ENCODE measurements at places on chromosomes 1 and 21. TPM values are rescaled to one million over a fixed set of nuclear protein-coding genes. Genes with fewer than 3 reads are reported as not detected.

DNA sequence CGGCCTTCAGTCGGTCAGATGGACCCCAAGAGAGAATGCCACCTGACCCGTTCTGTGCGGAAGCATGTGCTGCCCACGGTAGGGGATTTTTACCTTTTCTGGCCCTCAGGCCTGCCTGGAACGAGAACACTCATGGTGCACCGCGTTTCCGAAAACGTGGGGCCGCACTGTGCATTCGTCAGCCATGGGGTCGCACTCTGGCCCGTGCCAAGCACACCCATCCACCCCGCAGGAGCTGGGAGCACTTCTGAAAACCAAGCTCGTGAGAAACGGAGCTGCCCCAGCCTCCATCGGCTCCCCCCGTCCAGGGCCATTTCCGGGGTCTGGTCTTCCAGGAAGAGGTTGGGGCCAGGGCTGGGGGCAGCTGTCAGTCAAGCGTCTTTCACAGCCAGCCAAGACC is 72.8 kb downstream of the PRDM16 start:
- DNase-seq, result no peak

The ZNF593OS gene
- 0.41 TPM for polyA plus RNA-seq

The ADCY10 gene
- 0.45 TPM for polyA plus RNA-seq

- no peak for DNase-seq
Observed at GRCh38 chr1:170556917-170557316, 25.0 kb downstream of the GORAB start.

The RABGGTB gene
- polyA plus RNA-seq, result 77.9 TPM

DNA sequence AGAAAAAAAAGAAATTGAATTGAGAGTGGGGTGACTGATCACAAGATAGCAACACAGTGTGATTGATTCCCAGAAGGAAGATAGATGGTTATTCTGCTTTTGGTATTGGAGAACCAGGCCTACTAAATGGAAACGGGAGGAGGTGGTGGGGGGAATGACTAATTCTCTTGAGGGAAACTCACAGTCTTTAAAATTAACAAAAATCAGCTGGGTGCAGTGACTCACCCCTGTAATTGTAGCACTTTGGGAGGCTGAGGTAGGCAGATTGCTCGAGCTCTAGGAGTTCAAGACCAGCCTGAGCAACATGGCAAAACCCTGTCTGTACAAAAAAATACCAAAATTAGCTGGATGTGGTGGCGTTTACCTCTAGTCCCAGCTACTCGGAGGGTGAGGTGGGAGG is 134.6 kb upstream of the PDE4B start:
- DNase-seq, result no peak

DNA sequence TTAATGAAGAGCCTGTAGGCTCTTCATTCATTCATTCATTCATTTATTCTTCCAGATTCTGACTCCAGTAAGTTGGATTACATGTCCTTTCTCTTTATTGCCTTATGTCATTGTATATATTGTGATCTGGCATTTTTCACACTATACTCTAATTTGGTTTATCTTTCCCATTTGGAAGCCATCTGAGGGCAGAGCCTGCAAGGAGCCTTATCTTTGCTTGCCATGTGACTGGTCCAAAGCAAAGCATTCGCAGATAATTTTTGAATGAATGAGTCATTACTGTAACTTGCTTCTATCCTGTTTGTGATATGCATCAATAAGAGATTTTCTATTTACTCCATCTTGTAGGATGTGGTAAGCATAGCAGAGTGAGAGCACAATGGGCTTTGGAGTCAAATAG is 108.4 kb upstream of the DAB1 start:
- DNase-seq, result no peak

DNA sequence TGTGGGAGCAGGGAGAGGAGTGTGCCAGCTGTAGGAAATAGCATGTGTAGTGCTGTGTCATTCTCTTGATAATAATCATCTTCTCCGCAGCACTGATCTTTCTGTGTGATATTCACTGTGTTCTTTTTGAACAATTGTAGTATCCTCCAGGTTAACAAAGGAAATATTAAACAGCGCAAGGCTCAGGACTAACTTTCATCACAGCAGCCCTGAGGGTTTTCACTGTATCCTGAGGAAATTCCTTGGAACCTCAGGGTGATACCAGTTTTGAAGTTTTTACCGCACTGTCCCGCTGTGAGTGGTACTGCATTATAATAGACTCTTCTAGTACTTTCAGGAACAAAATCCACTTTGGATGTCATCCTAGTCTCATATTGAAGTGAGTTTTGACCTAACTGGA is 228.4 kb upstream of the COA6 start:
- no peak for DNase-seq

The RPE65 gene
- polyA plus RNA-seq, result 0.25 TPM

The OPRD1 gene
- polyA plus RNA-seq, result 0.25 TPM

DNA sequence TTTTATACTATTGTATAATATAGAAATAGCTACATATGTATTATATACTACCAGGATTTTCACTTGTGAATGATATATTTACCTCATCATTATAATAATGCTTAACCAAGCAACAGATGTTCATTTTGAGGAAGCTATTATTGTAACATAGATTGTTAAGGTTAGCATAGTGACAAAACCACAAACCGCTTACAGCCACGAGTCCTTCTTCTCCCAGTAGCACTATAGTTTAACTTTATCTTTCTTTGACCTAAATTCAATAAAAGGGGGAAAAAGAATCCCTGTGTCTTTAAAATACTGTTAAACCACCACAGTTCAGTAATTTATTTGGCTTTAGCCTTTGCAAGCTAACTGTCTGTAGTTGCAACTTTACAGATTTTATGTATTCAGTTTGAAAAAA is 1039.4 kb upstream of the B3GALT2 start:
- DNase-seq, result no peak

The CELA3B gene
- polyA plus RNA-seq, result 0.49 TPM

- DNase-seq, result no peak
Observed at GRCh38 chr1:159961636-159962035, 7.6 kb upstream of the SLAMF9 start.

DNA sequence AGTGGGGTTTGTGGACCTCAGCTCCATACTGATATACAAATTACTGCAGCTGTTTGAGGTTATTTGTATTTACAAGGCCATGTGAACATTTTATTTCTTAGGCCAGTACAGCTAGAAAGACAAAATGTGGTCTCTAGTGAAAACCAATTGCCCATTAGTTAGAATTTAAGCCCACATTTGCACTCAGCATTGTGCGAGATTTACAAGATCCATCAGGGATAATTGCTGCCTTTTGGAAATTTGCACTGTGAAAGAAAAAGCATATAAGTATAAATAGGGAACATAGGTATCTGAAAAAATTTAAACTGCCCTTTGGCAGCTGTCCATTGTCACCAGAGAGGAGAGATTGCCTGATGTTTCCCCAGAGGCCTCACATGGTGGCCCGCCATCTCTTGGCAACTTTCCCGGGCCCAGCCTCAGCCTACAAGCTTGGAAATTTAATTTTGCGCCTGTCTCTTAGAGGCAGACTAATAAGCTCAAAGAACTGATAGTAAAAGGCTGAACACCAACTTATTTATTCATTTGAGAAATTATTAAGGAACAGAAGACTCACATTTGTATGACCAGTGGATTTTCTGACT is 120.7 kb downstream of the MAP3K21 start:
- no peak for DNase-seq

The ATP1A4 gene
- polyA plus RNA-seq, result not detected

GRCh38 chr1:226829105-226829504 is 41.3 kb upstream of the PSEN2 start:
- DNase-seq, result no peak

The LDLRAD1 gene
- not detected for polyA plus RNA-seq

GRCh38 chr21:45992301-45993209 is 11.0 kb downstream of the COL6A1 start:
- no peak for DNase-seq

DNA sequence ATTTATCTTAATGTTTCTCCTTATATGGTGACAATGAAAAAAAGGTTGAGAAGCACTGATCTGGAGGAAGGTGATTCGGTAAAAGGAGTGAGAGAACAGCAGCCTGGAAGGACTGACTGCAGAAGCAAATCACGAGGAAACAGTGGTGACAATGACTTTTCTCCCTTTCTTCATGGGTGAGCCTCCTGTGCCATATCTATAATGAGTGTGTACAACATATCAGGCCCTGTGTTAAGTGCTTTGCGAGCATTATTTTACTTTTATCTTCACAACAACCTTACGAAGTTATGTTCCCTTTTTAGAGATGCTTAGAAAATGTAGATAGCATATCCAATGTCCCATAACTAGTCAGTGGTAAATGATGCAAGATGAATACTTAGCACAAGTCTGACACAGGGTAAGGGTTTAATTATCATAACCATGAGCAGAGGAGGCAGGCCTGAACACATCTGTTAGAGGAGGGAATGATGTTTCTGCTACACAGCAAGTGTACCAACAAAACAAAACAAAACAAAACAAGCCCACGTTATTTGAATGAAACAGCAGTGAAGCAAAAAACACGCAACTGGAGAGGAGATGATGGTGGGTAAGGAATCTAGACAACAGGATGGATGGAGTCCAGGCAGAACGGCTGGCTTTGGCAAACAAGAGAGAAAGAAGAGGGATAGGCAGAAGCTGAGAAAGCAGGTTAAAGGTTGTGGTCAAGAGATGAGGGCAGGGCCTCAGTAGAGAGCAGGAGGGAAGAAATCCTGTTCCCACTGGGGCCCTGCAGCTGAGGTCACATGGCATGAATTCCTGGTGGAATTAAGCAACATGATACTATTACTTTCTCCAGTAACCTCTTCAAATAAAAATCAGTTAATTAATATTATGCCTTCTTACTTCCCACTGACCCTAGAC is 29.6 kb downstream of the GNG12 start:
- no peak for DNase-seq

DNA sequence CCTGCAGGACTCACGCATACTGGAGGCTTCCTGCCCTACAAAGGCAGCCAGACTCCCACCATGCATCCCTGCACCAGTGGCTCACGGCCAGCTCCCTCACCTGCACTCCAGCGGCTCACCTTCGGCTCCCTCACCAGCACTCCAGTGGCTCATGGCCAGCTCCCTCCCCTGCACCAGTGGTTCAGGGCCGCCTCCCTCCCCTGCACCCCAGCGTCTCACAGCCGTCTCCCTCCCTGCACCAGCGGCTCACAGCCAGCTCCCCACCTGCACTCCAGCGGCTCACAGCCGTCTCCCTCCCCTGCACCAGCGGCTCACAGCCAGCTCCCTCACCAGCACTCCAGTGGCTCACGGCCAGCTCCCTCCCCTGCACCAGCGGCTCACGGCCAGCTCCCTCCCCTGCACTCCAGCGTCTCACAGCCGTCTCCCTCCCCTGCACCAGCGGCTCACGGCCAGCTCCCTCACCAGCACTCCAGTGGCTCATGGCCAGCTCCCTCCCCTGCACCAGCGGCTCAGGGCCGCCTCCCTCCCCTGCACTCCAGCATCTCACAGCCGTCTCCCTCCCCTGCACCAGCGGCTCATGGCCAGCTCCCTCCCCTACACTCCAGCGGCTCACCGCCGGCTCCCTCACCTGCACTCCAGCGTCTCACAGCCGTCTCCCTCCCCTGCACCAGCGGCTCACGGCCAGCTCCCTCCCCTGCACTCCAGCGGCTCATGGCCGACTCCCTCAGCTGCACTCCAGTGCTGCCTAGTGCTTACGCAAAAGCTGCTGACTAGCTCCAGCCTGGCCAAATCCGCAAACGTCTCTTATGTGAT is 324.5 kb downstream of the NPHP4 start:
- no peak for DNase-seq

- no peak for DNase-seq
Observed at GRCh38 chr1:175150596-175151319, 41.8 kb downstream of the KIAA0040 start.

The GFI1 gene
- polyA plus RNA-seq, result 0.33 TPM

The AMIGO1 gene
- polyA plus RNA-seq, result 7.3 TPM

GRCh38 chr1:153678519-153679336 is at the start of gene NPR1:
Gene NPR1 (plus strand): TSS chr1:153678688. CDS start chr1:153679109, 421 bp downstream.
- no peak for DNase-seq

The ALG14 gene
- 13.4 TPM for polyA plus RNA-seq

The BARHL2 gene
- polyA plus RNA-seq, result not detected

The NGF gene
- 2.0 TPM for polyA plus RNA-seq

The CASQ1 gene
- polyA plus RNA-seq, result 0.36 TPM

DNA sequence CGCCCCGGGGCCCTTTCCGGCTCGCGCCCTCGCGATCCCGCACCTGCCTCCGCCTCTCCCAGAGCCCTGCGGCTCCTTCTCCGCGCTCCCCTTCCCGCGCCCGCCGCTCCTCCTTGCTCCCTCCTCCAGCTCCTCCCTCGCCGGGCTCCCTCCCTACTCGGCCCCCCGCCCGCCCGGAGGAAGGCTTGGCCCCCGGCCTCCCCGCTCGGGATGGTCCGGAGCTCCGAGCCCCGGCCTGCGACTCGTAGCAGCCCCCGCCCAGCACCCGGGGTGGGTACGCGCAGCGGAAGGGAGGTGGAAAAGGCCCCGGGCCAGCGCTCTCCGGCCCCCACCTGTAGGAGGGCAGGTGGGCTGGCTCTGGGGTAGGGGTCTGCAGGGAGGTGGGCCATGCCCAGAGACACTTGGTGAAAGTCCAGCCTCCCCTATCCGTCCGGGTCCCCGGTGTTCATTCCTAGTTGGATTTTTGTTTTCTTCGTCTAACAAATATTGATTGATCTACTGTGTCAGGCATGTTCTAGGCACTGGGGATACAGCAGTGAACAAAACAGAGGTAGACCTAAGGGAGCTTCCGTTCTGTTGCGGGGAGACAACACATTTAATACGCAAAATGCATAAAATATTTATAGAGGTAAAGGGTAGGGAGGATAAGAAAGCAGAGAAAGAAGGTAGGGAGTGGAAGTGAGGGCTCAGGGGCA is at the start of gene HTR1D:
HTR1D (minus strand) TSS at position 82 of the 695 bp plus-strand sequence. CDS start 23,283 bp downstream, outside the sequence.
- no peak for DNase-seq

GRCh38 chr1:226649780-226650179 is 89.3 kb downstream of the ITPKB start:
- DNase-seq, result no peak

The SAMSN1 gene
- 4.9 TPM for polyA plus RNA-seq

- no peak for DNase-seq
Observed at GRCh38 chr1:156860628-156861423, at the start of gene NTRK1. Gene NTRK1 (plus strand): TSS chr1:156860865. CDS start chr1:156860935, 70 bp downstream.

All from left renal cortex interstitium (tissue), 4 donors.